Heart left ventricle (tissue), 16 donors: ENCODE measurements at places on chromosomes 12 and 14.

- H3K36me3 ChIP-seq, result no peaks in the 10 kb centered on the region
- no peaks in the 10 kb centered on the region for H3K4me1 ChIP-seq
- H3K27ac ChIP-seq, result no peak overlapping the region
- H3K4me3 ChIP-seq, result no peak overlapping the region
- no peak for DNase-seq
- peaks cover 6% of the 10 kb centered on the region for H3K27me3 ChIP-seq
Observed at GRCh38 chr12:116896411-116896924, 14.3 kb upstream of the FBXW8 start.

DNA sequence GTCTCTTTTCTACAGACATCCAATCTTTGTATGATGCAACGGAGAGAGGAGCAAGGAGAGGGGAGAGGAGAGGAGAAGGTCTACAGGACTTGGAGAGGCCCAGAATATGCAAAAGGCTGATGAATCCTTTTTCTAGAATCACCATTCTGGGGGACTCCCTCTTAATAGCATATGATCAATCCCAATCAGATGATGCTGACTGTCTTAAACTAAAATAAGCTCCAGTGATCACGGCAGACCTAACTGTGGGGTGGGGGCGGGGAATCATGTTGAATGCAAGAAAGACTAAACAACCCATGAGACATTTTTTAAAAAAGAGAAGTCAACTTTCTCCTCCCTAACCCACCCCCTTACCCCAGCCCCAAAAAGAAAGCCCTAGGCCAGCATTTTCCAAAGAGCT, 33.4 kb downstream of the BTBD7 start:
- H3K27ac ChIP-seq, result no peak overlapping the region
- H3K4me1 ChIP-seq, result peaks cover 35% of the 10 kb centered on the region
- H3K4me3 ChIP-seq, result no peak overlapping the region
- peaks cover 6% of the 10 kb centered on the region for H3K36me3 ChIP-seq

- peaks cover 69% of the 10 kb centered on the region for H3K4me1 ChIP-seq
- DNase-seq, result no peak
- H3K36me3 ChIP-seq, result no peaks in the 10 kb centered on the region
Observed at GRCh38 chr12:92558215-92558773, 144.5 kb upstream of the PLEKHG7 start.

DNA sequence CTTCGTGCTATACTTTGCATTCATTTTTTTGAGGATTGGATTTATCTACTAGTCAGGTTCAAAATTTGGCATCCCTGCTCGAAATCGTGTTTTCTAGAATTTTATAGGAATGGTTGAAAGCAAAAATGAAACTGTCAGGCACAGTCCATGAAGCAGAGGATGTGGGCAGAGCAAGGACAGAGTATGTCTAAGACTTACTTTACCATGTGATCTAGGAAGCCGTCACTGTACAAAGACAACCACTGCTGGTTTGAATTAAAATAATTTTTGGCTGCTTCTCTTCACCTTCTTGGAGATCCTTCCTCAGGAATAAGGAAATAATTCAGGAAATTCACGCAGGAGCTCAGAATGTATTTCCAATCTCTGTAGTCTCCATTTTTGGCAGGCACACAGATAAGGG, 31.6 kb upstream of the SGPP1 start:
- H3K36me3 ChIP-seq, result no peaks in the 10 kb centered on the region
- peak overlapping the region; percentile 6 for H3K27ac ChIP-seq
- H3K4me1 ChIP-seq, result peaks cover 17% of the 10 kb centered on the region
- H3K27me3 ChIP-seq, result no peaks in the 10 kb centered on the region

GRCh38 chr14:105864651-105865265, 338.4 kb downstream of the TMEM121 start:
- no peak overlapping the region for H3K4me3 ChIP-seq
- H3K27ac ChIP-seq, result no peak overlapping the region
- H3K27me3 ChIP-seq, result no peaks in the 10 kb centered on the region
- no peaks in the 10 kb centered on the region for H3K36me3 ChIP-seq
- H3K4me1 ChIP-seq, result no peaks in the 10 kb centered on the region

DNA sequence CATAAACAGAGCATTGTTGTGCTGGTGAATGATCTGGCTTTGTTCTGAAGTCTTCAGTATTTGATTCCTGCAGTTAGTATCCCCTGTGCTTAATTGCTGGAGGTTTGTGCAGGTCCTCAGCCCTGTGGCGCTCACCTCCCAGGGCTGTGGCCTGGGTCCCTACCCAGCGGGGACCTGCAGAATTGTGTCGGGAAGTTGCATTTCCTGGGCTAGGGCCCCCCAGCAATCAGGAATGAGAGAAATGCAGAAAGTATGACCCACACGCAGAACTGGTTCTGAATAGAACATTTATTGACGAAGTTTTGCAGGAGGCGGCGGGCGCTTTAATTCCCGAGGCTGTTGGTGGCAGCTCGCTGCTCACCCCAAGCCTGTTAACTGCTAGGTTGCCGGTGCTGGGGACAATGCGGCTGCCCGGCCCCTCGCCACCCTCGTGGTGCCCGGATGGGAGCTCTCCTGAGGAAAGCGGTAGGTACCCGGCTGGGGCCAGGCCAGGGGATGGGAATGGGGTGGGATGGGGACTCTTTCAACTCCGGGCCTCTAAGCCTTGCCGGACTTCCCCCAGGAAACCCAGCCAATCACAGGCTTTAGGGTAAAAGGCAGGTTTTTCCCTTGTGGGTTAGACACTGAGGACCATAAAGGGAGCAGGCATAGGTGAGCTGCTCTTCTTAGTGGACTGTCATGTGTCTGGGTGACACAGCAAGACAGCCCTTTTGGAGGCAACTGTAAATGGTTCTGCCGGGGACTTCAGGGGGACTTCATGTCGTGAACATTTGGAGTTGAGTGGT, 11.6 kb downstream of the PLEKHG3 start:
- H3K27ac ChIP-seq, result peak overlapping the region; percentile 69
- no peaks in the 10 kb centered on the region for H3K27me3 ChIP-seq
- no peak for DNase-seq
- H3K4me1 ChIP-seq, result peaks cover 43% of the 10 kb centered on the region
- peak overlapping the region; percentile 31 for H3K4me3 ChIP-seq
- no peaks in the 10 kb centered on the region for H3K36me3 ChIP-seq

DNA sequence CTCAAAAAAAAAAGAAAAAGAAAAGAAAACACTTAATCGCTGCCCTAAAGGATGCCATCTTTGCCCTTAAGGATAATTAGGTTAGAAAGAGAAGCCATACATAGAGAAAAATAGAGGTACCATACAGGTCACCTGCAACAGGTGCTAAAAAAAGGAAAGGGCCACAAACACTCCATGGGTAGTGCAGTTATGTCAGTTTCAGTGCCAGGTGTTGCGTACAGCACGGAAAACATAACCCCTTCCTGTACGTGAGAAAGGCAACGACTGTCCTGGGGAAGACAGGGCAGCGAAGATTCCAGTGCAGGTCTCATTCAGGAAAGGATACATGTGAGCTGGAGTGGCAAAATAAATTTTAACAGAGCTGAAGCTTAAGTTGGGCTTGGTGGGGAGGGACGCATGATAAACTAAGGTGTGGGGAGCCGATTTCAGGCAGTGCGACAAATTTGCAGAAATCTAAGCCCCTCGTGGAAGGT, 553 bp upstream of the DAZAP2 start:
- no peaks in the 10 kb centered on the region for H3K27me3 ChIP-seq
- H3K4me1 ChIP-seq, result peaks cover 42% of the 10 kb centered on the region
- H3K27ac ChIP-seq, result peak overlapping the region; percentile 48
- DNase-seq, result no peak
- H3K36me3 ChIP-seq, result peaks cover 32% of the 10 kb centered on the region

- DNase-seq, result no peak
- no peaks in the 10 kb centered on the region for H3K36me3 ChIP-seq
- no peak overlapping the region for H3K27ac ChIP-seq
- H3K27me3 ChIP-seq, result no peaks in the 10 kb centered on the region
- H3K4me1 ChIP-seq, result peaks cover 16% of the 10 kb centered on the region
Observed at GRCh38 chr14:104341532-104342434, 203.4 kb downstream of the KIF26A start.

DNA sequence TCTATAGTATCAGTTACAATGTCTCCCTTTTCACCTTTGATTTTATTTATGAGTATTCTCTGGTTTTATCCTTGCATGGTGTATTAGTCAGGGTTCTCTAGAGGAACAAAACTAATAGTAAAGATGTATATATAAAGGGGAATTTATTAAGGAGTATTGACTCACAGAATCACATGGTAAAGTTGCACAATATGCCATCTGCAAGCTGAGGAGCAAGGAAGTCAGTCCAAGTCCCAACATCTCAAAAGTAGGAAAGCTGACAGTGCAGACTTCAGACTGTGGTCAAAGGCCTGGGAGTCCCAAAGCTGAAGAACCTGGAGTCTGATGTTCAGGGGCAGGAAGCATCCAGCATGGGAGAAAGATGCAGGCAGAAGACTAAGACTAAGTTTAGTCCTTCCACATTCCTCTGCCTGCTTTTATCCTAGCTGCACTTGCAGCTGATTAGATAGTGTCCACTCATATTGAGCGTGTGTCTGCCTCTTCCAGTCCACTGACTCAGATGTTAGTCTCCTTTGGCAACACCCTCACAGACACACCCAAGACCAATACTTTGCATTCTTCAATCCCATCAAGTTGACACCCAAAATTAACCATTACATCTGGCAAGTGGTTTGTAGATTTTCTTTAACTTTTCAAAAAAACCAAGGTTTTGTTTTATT, 308.0 kb upstream of the LMO3 start:
- no peak overlapping the region for H3K4me3 ChIP-seq
- no peaks in the 10 kb centered on the region for H3K4me1 ChIP-seq
- no peak for DNase-seq
- H3K27me3 ChIP-seq, result no peaks in the 10 kb centered on the region

- H3K36me3 ChIP-seq, result peaks cover 12% of the 10 kb centered on the region
- no peak for DNase-seq
- H3K4me1 ChIP-seq, result no peaks in the 10 kb centered on the region
- peak overlapping the region; percentile 98 for H3K4me3 ChIP-seq
- peak overlapping the region; percentile 94 for H3K27ac ChIP-seq
- no peaks in the 10 kb centered on the region for H3K27me3 ChIP-seq
Observed at GRCh38 chr14:50667684-50667995, 466 bp downstream of the SAV1 start.

GRCh38 chr14:63383776-63384367, 65.1 kb upstream of the GPHB5 start:
- H3K27ac ChIP-seq, result no peak overlapping the region
- H3K27me3 ChIP-seq, result no peaks in the 10 kb centered on the region
- H3K4me1 ChIP-seq, result no peaks in the 10 kb centered on the region
- no peak for DNase-seq
- H3K4me3 ChIP-seq, result no peak overlapping the region

- H3K27ac ChIP-seq, result no peak overlapping the region
- no peak overlapping the region for H3K4me3 ChIP-seq
- H3K36me3 ChIP-seq, result no peaks in the 10 kb centered on the region
- no peaks in the 10 kb centered on the region for H3K27me3 ChIP-seq
- no peak for DNase-seq
Observed at GRCh38 chr12:89949457-89950195, 241.0 kb upstream of the ATP2B1 start.

DNA sequence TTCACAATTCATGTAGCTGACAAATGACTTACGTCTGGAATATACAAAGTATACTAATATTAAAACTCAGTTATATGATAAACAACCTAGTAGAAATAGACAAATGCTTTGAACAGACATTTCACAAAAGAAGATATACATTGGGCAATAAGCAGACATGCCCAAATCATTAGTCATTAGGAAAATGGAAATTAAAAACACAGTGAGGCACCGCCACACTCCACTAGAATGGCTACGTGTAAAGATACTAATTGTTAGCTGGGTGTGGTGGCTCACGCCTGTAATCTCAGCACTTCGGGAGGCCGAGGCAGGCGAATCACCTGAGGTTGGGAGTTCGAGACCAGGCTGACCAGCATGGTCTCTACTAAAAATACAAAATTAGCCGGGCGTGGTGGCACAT, 248.9 kb upstream of the TMEM132C start:
- no peaks in the 10 kb centered on the region for H3K4me1 ChIP-seq
- H3K27ac ChIP-seq, result no peak overlapping the region
- H3K4me3 ChIP-seq, result no peak overlapping the region

- H3K27ac ChIP-seq, result no peak overlapping the region
- no peak for DNase-seq
- no peaks in the 10 kb centered on the region for H3K27me3 ChIP-seq
- H3K36me3 ChIP-seq, result no peaks in the 10 kb centered on the region
- no peaks in the 10 kb centered on the region for H3K4me1 ChIP-seq
- H3K4me3 ChIP-seq, result no peak overlapping the region
Observed at GRCh38 chr12:47094804-47095203, 15.0 kb upstream of the AMIGO2 start.

DNA sequence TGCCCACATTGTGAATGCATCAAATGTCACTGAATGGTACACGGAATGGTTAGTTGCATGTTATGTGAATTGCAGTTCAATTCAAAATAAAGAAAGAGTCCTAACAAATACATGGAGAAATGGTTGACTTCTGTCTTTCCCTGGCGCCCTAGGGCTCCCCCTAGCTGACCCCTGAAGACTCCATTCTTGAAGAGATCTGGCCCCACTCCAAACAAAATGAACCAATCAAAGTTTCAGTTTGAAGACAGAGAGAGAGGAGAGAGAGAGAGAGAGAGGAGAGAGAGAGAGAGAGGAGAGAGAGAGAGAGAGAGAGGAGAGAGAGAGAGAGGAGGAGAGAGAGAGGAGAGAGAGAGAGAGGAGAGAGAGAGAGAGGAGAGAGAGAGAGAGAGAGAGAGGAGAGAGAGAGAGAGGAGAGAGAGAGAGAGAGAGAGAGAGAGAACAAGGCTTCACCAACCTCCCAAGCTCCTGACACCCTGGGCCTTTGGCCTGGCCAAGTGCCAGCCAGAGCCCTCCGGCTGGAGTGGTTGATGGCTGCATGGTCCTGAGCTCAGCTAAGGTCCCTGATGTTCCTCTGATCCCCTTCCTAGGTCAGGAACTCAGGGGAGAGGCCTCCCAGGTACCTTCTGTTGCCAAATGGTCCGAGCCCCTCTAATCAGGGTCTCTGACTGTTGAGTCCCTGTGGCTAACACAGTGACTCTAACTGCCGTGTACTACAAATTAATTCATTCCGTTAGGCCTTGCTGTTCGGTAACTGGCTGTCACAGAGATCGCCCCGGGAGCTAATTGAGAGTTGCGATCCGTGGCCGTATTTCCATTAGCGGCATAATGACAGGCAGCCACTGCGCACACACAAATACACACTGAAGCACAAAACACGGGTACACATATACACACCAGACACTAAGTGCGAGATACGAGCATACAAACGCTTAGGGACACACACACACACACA, 188.8 kb downstream of the ESRRB start:
- no peaks in the 10 kb centered on the region for H3K4me1 ChIP-seq
- H3K27me3 ChIP-seq, result no peaks in the 10 kb centered on the region
- H3K4me3 ChIP-seq, result no peak overlapping the region
- no peak for DNase-seq

- no peaks in the 10 kb centered on the region for H3K4me1 ChIP-seq
- no peak overlapping the region for H3K4me3 ChIP-seq
- DNase-seq, result no peak
- H3K36me3 ChIP-seq, result no peaks in the 10 kb centered on the region
Observed at GRCh38 chr14:84202486-84202885, 1327.5 kb upstream of the FLRT2 start.

DNA sequence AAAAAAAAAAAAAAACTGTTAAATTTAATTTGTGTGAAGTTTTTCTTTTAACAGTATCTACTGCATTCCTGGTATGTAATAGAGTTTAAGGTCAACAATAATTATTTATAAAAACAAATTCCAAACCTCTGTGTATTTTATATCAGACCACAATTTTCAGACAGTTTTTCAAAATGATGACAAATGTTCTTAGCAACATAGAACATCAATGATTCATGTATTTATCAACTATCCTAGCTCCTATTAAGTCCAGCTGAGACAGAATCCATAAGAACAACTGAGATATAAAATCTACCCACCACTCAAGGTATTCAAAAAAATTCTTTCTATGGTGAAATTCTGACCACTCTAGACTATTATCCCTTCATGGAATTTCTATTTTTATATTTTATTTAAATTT, 144.5 kb downstream of the EPS8 start:
- H3K27ac ChIP-seq, result no peak overlapping the region
- DNase-seq, result no peak
